ENCODE measurements at places on chromosomes 13 and 19.

GRCh38 chr13:102686024-102686423 is 8.8 kb downstream of the METTL21C start:
- no peak for DNase-seq

GRCh38 chr13:60028021-60028420 is 135.7 kb downstream of the DIAPH3 start:
- DNase-seq: no peak

GRCh38 chr19:12095111-12095790 is 30.7 kb downstream of the ZNF844 start:
- no peak for DNase-seq

- DNase-seq: no peak
Measured at GRCh38 chr13:44814161-44814560, 175.1 kb downstream of the NUFIP1 start.

- DNase-seq: no peak
Measured at GRCh38 chr13:102402290-102402689, 442 bp upstream of the FGF14 start.

GRCh38 chr19:38453596-38453995 is 20.1 kb downstream of the RYR1 start:
- DNase-seq: no peak

GRCh38 chr19:58560921-58561320 is 2.5 kb upstream of the UBE2M start:
- DNase-seq: no peak

DNA sequence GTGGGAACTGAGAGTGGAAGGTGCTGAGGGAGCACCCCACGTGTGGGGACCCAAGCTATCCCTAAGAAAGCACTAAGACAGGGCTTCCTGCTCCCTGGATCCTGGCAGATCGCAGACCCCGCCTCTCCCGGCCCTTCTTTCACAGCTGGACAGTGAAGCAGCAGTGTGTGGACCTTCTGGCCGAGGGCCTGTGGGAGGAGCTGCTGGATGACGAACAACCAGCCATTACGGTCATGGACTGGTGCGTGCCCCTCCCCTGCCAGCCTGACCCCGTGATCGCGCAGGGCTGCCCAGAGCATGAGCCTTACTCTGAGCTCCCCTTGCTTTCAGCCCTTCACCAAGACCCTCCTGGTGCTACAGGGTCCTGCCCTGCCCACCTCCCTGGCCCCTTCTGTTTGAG is 2.3 kb downstream of the NCCRP1 start:
- DNase-seq: no peak

DNA sequence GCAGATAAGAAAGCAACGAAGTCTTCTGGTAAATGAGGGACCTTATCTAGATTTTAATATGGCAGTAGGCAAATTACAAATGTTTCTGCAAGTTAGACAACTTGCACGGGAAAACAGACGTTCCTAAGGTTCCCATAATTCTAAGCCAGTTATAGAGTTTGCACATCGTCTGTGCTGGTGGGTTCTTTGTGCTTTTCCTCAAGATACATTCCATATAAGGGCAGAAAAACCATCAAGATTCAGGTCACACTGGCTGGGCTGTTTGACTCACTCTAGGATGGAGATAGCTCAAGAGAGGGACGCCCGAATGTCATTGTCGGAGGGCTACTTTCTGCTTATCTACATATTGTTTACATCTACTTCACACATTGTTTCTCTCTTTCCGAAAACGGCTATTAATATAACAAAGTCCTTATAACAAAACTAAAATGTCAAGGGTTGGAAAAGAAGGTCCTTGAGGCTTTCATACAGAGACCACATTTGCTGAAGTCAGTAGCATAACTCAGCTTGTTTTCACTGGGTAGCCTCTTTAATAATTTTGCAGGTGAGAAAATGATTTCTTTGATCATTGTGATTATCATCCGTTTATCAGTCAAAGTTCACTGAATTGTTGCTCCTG is 44.4 kb downstream of the SOX1 start:
- no peak for DNase-seq

GRCh38 chr19:33374236-33374714 is 766 bp downstream of the CEBPG start:
- DNase-seq: no peak

DNA sequence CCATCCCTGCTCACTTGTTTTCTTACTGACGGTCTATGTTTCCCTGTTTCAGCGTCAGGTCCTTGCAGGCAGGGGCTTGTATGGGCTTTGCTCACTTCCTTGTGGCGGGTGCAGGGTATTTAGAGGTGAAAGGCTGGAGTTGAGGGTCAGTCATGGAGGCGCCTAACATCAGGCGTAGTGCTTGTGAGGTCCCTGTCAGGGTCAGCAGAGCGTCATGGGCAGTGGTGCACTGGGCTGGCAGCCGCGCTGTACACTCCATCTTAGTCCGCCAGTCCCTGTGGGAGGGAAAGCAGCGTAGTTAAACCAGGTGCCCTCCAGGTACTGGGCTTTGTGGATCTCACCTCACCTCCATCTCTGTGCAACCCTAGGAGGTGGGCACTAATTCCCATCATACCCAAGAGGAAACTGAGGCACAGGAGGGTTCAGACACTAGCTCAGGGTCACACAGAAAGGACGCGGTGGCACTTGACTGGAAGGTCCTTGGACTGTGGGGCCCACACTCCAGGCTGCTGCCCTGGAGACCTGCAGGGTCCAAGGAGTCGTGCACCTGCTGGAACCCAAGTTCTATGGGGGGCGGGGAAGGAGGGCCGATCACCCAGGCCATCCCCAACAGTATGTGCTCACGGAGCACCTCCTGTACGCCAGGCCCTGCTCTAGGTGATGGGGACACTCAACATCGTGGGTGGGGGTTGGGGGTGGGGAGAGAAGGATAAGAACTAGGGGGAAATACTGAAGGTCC is 4.6 kb downstream of the GRAMD1A start:
- no peak for DNase-seq

- DNase-seq: no peak
Measured at GRCh38 chr13:65638572-65639168, 1591.5 kb downstream of the PCDH9 start.

GRCh38 chr13:23852351-23852750 is 36.8 kb downstream of the MIPEP start:
- no peak for DNase-seq

- DNase-seq: peak; percentile 11
Measured at GRCh38 chr13:20960663-20961309, 58.2 kb upstream of the XPO4 start.

DNA sequence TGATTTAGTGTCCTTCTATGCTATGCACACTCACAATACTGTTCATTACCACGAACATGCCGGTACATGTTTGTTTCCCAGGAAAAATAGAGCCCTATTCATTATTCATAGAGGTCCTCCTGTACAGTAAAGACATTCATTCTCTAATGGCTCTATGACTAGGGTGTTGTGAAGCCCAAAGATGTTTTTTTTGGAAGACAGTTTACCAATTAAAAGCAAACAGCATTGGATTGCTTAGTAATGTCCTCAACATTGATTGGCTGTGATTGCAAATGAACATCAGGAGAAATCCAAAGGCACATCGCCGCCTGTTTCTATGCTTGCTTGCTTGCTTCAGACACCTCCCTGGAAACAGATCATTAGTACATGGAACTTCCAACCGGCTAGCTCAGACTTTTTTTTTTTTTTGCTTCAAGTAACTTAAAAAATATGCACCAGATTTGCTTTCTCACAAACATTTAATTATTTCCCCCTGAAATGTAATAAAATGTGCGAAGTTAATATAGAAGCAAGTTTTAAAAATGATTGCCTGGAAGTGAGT is 8.8 kb upstream of the GPC6 start:
- DNase-seq: no peak

DNA sequence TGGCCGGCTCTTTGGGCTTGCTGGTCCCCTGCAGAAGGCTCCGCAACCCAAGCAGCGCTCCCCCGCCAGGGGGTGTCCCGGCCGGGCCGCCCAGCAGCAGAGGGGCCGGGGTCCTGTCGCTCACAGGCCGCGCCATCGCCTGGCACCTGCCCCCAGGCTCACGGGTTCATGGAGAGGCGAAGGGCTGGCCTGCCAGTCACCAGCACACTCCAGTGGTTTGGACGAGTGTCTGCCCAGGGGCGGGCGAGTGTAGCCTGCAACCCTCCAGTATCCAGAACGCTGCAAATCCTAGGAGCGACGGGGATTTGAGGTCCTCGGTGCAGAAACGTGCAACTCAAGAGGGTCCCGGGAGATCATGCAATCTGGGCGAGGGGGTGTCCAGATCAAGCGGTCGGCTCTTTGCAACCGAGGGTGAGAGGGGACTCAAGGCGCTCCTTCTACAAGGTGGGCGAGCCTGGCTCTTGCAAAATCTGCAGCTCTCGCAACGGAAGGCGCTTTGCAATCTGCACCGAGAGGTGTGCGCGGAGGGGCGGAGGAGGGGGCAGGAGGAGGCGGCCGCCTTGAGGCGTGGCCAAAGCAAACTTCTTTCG is at the start of gene DBP:
TSS of gene DBP (minus strand) at position 521 of the 590 bp plus-strand sequence. CDS start at position 136, 385 bp downstream.
- DNase-seq: peak; percentile 69

GRCh38 chr13:40579535-40579934 is 86.9 kb downstream of the FOXO1 start:
- DNase-seq: no peak

DNA sequence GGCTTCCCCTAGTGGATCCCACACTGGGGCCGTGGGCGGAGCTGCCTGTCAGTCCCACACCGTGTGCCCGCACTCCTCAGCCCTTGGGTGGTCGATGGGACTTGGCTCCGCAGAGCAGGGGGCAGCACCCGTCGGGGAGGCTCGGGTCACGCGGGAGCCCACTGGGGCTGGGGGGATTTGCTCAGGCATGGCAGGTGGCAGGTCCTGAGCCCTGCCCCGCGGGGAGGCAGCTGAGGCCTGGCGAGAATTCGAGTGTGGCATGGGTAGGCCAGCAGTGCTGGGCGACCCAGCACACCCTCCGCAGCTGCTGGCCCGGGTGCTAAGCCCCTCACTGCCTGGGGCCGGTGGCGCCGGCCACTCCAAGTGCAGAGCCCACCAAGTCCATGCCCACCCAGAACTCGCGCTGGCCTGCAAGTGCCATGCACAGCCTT is 481.7 kb upstream of the PRR20A start:
- no peak for DNase-seq

DNA sequence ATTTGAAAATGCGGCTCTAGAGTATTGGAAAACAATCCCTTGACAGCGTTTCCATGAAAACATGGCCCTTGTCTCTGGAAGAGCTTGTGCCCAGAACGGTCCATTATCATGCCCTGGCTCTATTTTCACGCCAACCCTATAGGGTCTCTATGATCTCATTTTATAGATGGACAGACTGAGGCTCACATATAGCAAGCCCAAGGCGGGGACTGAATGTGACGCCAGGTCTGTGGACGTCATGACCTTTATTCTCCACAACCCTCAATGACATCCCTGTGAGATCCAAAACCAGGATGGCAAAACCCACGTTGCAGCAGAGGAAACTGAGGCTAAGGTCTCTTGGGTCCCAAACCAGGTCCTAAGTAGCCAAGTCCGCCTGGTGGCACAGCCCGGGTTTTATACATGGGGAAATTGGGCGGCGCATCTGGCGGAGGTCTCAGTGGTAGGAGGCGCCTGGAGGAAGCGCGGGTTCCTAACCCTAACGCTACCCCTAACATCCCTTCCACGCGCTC is 425 bp upstream of the COLGALT1 start:
- DNase-seq: no peak

- DNase-seq: no peak
Measured at GRCh38 chr13:29165216-29165615, 345.1 kb downstream of the MTUS2 start.

DNA sequence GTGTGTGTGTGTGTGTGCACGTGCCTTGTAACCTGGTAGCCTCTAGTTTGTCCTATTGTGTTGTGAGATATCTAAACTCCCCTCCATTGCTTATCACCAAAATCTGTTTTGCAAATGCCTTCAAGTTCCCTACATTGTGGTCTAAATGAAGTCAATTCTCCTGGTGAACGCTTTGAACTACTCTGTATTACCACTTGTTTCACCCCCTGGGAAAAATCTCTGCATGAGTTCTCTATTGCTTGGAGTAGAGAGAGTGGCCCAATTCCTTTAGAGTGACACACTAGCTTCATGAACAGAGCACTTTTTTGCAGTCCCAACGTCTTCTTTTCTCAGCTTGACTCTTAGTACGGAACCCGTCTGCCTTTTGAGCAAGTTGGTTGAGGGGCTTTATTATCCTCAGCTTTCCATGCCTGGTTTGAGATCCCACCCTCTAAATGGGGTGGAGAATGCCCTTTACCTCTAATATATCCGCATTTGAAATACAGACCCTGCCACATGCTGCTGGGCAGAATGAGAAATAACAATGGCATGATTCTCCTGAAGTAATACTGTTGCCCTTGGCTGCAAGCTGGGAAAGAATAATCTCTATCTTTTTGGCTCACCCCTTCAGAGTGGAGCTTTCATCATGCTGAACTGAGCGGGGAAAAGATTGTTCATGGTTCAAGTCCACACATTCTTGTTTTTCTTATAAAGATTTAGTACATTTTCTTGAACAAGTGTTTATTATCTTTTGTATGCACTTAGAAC is 2545.3 kb downstream of the PCDH9 start:
- no peak for DNase-seq

GRCh38 chr19:40646743-40647254 is 43.7 kb downstream of the NUMBL start:
- DNase-seq: no peak

DNA sequence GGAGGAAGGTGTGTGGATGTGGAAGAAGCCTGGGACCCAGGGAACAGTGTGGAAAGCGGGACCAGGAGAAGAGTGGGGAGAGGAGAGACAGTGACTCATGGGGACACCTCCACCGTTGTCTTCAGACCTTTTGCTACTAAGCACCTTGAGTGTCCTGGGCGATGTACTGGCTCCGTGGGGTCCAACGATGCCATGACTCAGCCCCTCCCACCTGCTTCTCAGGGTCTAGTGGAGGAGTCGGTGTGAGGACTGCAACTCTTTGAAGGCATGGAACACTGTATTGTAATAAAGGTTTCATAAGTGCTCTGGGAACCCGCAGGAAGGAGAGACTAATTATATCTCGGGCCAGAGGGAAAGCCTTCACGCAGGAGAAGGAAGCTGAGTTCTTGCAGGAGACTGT is 166.9 kb upstream of the KL start:
- no peak for DNase-seq

DNA sequence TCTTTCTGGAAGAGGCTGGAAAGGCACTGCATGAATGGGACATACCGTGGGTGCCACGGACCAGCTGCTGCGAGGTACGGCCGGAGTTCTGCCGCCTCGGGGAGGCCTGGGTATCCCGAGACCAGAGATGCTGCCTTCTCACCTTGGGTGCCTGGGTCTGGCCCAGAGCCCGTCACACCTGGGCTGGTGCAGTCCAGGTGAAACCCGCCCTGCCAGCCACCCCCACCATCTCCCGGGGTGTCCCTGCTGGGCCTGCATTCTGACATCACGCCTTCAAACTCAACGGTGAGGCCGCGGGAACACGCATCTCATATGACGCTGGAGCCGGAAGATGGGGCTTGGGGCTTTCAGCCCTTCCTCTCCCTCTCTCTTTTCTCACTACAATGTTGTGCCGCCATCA is 98.0 kb downstream of the GADD45B start:
- DNase-seq: no peak

DNA sequence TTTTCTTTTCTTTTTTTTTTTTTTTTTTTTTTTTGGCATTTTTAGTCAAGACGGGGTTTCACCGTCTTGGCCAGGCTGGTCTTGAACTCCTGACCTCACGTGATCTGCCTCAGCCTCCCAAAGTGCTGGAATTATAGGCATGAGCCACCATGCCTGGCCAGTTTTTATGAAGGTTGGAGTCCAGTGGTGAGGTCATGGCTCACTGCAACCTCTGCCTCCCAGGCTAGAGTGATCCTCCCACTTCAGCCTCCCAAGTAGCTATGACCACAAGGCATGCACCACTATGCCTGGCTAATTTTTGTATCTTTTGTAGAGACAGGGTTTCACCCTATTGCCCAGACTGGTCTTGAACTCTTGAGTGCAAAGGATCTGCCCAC is 4.2 kb downstream of the SNRPA start:
- DNase-seq: no peak

GRCh38 chr13:48901781-48902180 is 73.9 kb upstream of the FNDC3A start:
- DNase-seq: no peak

Measured in bone marrow (tissue), 2 donors.